ENCODE measurements at places on chromosomes 1 and 21.

- no peak for DNase-seq
Observed at GRCh38 chr1:153678519-153679336, at the start of gene NPR1. Gene NPR1 (plus strand): TSS chr1:153678688. CDS start chr1:153679109, 421 bp downstream.

GRCh38 chr1:47834326-47834725 lies 162.9 kb downstream of the TRABD2B start:
- DNase-seq: no peak

DNA sequence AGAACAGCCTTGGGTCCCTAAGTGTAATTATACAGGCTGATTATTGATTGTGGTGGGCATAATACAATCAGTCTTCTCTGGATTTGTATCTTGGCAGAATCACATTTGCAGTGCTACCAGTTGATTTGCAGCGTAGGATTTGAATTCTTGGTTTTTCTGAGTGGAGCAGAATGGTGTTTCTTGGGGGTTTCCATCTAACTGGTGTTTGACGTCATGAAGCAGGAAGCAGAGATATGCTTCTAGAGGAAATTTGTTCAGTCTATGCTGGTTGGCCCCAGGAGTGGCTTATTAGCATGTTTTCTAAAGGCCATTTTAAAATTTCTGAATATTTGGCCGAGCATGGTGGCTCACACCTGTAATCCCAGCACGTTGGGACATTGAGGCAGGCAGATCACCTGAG lies 3.4 kb downstream of the CTTNBP2NL start:
- no peak for DNase-seq

GRCh38 chr1:79044974-79045650 lies 38.6 kb upstream of the ADGRL4 start:
- no peak for DNase-seq

DNA sequence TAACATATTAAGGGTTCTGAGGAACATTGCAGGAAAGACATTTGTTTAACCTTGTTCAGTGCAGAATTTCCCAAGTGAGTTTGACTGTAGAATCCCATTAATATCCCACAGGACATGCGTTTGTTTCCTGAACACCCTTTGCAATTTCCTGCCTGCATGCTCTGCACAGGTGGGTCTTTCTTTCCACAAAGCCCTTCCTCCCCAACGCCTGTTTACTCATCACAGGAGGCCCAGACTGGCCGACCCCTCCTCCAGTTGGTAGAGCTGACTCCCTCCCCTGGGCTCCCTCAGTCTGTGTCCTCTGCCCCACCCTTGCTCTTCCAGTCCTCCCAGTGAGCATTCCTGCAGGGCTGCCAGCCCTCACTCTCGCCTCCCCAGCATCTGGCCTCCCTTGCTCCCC lies 47.5 kb upstream of the CTPS1 start:
- no peak for DNase-seq

DNA sequence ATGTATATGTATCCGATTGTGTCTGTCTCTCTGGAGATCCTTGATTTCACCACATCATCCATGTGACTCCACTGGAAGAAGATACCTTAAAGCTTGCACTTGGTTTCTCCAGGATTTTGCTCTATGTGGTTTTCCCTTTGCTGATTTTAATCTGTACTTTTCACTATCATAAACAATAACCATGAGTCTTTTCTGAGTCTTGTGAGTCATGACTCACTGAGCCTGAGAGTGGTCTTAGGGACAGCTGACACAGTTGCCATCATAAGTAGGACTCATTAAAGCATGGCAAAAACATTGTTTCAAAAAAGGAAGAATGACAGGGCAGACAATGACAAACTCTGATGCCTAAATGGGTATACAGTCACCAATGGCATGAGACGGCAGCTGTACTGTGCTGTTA lies 226.2 kb downstream of the AKT3 start:
- no peak for DNase-seq

GRCh38 chr21:37915941-37916309 lies 332 bp downstream of the KCNJ6 start:
- no peak for DNase-seq

DNA sequence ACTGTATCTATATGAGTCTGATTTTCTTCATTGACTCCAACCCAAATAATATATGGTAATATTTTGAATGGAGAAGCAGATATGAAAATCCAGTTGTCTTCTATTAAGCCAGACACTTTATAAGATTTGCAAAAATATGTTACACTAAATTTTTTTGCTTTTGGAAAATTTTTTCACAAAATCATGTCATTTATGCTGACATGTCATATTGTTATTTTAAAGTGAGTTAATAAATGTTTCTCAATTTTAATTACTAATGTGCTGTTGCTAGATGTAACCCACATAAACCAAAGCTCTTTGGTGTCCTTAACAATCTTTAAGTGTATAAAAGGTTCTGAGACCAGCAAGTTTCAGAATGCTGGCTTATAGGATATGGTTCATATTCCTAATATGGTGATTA lies 142.5 kb downstream of the HS2ST1 start:
- no peak for DNase-seq

DNA sequence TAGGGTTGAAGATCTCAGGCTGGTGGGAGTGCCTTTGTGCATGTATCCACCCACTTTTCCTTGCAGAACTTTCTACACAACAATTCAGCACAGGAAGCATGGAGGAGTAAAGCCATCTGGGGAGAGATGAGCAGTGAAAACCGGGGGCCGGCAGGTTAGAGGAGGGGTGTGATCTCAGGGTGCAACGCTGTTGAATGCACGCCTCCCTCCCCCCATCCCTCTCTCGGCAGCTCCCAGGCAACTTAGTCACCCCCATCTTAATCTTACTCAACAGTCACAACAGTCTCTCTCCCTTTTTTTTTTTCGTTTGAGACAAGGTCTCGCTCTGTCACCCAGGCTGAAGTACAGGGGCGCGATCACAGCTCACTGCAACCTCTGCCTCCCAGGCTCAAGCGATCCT lies 16.6 kb upstream of the ABCG1 start:
- no peak for DNase-seq

GRCh38 chr1:114586513-114587047 lies 5.2 kb upstream of the BCAS2 start:
- DNase-seq: no peak

DNA sequence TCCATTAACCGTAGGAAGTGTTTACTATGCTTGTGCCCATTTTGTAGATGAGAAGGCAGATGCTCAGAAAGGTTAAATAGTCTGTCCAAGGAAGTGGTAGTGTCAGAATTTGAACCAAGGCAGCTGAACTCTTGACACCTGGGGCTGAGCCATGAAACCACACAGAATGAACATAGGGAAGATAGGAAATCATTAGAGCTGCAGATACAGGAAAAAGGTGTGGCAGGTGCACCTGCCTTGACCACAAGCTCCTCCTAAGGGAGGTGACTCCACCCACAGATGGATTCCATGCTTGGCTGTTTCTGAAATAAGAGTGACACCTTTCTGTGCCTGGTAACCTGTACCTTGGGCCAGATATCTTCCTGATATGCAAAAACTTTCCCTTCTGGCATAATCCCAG lies 69.9 kb upstream of the IGSF21 start:
- DNase-seq: no peak

DNA sequence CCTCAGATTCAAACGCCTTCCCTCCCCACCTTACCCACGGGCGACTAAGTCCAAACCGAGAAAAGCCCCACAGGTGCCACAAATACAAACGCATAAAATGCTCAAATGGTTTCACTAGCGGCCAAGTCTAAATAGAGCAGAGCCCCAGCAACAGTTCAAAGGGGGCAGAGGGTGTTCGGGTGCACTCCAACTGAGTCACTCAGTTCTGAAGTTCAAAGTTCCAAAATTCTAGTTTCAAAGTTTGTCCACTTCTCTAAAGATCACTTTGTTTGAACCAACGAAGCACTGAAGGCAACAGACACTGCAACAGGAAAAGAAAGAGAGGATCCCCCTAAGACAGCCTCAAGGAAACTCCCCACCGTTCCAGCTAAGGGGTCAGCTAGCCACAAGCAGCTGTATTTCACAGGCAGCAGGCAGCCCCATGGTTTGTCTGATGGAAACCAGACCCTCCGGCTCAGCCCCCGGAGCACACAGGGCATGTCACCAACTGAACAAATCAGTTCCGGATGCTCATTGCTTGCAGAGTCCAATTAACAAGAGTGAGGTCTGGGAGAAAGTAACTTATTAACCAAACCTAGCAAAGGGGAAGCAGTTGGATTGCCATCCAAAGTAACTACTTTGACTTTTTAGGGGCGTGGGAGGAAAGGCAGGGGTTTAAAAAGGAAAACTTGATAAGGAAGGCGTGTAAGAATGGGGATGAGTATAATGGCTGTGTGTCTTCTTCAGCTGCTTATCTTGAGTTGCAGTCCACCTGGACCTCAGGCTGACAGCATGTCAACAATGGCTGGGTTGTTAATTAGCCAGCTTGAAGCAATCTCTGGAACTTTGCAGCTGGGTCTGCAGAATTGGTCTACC lies 1423.9 kb upstream of the PRMT6 start:
- DNase-seq: no peak

GRCh38 chr1:23091545-23091944 lies 72.3 kb downstream of the KDM1A start:
- no peak for DNase-seq

DNA sequence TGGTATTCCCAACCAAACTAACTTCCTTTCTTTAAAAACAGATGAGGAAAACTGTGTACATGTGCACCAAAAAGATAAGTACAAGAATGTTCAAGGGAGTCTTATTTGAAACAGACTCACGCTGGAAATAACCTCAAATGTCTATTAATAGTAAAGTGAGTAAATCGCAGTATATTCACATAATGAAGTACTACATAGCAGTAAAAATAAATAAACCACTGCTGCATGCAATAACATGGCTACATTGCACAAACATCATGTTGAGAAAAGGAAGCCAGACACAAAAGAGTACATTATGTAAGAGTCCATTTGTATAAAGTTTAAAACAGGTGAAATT lies 5.2 kb upstream of the DENND2D start:
- no peak for DNase-seq
